ENCODE measurements at places on chromosomes 7 and 10.

DNA sequence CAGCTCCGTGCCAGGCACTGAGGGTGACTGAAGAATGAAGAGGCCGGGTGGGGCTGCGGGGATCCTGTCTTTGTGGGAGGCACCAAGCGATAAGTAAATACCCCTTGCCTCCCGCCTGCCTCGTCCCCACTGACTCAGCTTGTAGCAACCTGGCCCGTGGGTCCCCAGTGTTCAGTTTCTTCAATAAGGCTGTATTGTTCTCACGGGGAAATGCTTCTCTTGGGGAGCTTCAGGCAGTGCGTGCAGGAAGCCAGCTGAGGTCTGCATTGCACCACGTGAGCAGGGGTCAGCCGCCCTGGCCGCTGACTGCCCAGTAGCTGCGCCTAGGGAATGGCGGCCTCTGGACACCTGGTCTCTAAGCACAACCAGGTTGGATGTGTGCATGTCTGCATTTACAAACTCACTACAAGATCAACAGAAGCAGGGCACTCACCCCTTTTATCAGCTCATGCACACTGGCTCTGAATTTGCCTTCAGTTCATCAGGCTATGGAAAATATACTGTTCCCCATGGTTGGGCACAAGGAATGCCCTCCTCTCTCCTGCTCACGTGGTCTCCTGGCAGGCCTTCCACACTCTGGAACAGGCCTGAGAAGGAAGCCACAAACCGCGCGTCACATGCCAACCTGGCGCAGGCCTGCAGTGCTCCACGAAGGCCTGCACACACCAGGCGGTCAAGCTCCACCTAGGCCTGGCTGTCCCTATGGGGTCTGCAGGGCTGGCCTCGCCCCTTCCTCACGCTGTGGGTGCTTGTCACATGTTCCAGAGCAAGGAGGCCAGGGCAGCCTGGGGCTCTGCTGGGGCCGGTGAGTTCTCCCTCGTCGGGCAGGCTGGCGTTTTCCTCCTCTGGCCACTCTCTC lies 135.7 kb upstream of the RNF32 start:
- DNase-seq, result no peak

- DNase-seq, result no peak
Observed at GRCh38 chr10:4771554-4772201, 54.3 kb upstream of the AKR1E2 start.

DNA sequence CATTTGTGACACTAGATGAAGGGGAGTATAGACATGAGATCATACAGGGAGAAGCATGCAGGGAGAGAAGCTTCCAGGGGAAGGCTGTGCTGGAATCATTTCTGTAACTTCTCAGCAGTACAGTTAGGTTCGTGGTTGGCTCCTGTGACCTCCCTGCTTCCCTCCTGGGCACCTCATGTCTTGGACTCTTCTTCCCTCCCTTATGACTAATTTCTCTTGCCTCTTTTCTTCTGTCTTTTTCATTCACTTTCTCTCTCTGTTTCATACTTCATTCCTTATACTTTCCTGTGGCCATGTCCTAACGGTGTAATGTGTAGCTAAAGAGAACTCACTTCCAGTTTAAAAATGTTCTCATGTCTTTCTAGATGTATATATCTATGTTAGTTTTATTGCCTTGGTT lies 19.1 kb upstream of the HKDC1 start:
- no peak for DNase-seq

GRCh38 chr10:12237265-12238220 lies 41.6 kb downstream of the CDC123 start:
- no peak for DNase-seq

DNA sequence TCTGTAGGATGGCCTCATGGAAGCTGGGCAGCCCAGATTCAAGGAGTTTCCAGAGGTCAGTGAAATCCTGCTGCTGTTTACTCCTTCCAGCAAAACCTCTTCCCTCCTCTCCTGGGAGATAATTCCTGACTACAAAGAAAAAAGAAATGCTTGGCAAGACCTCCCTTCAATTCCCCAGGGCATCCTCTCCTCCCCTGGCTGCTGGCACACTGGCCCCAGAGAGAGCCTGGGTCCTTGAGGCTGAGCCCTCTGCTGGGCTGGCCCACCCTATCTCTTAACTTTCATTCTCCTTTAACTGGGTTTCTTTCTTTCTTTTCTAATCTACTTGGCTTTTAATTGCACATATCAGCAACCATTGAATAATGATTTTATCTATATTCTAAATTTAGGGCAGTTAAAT lies 7.7 kb downstream of the DRGX start:
- DNase-seq, result no peak

- DNase-seq, result no peak
Observed at GRCh38 chr10:130434446-130435385, 298.5 kb downstream of the GLRX3 start.

- no peak for DNase-seq
Observed at GRCh38 chr10:61099756-61100155, 155.8 kb upstream of the RHOBTB1 start.

GRCh38 chr10:8829592-8829991 lies 775.1 kb downstream of the GATA3 start:
- DNase-seq, result no peak

- no peak for DNase-seq
Observed at GRCh38 chr10:128062881-128063563, 63.2 kb downstream of the MKI67 start.

DNA sequence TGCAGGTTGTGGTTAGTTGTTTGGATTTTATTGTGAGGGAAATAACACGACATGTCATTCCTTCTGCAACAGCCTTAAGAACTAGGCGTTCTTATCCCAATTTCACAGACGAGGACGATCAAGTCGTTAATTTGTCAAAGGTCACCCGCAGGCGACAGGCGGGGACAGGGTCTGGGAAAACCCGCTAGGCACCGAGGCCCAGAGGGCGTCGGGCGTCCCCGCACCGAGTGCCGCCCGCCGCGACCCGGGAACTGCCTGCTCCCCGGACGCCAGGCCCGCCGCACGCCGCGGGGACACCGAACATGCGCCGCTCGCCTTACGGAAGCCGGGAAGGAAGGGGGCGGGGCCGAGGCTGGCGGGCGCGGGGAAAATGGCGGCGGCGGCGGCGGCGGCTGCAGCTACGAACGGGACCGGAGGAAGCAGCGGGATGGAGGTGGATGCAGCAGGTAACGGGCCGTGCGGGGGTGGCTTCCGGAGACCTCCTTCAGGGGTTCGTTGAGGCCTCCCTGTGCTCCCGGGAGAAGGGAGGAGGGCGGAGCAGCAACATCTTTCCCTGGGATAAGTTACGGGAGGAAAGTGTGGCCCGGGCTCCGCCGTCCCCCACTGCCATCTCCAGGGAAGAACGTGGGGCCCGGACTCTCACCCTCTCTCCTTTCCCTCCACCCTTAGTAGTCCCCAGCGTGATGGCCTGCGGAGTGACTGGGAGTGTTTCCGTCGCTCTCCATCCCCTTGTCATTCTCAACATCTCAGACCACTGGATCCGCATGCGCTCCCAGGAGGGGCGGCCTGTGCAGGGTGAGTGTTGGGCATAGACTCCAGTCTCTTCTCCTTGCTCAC lies at the start of gene COPS6:
Gene COPS6 (plus strand): TSS at position 349 of the 837 bp plus-strand sequence. CDS start 22 bp downstream, at position 371.
- DNase-seq, result peak; percentile 82

- no peak for DNase-seq
Observed at GRCh38 chr7:151379534-151380198, 30.2 kb downstream of the WDR86 start.

GRCh38 chr7:101973130-101973529 lies 155.7 kb downstream of the CUX1 start:
- no peak for DNase-seq

Measured in activated gamma-delta T cell (primary cell).